ENCODE measurements at places on chromosomes 1 and 21.
A peak's percentile ranks its signal among the peaks of the same experiment; 100 is the strongest.

DNA sequence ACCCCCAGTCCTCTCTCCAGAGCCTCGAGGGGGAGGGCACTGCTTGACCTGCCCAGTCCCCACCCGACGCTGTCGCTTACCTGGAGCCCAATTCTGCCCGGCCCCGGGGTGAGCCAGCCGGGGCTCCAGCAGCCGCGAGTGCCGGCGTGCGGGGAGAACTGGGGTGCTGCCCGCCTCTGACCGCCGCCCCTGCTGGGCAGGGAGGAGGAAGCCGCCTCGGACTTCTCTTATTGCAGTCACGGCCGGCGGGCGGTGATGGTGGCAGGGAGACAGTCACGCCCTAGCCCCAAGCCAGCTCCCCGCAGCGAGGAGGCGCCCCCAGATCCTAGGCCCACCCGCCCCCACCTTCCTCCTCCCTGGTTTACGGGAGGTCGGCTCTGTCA, at the start of gene FGR:
Gene FGR (minus strand): TSS at position 201 of the 383 bp plus-strand sequence. CDS start 11,269 bp downstream, outside the sequence.
- no peak for DNase-seq

DNA sequence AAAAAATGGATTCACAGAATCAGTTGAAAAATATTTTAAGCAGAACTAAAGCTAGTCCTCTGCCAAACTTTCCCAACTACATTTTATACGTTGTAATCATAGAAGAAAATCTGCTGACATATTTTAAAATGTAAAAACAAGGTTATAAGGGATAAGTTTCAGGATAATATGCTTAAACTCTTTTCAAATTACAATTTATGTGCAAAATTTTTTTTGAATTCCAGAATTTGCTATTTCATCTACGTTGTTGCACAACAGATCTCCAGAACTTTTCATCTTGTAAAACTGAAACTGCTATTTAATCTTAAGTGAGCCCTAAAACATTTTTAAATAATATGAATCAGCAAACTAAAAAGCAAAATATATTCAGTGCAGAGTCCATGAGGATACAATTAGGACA, 5.9 kb downstream of the EDEM3 start:
- DNase-seq: no peak

GRCh38 chr1:235336903-235337302, 8.5 kb downstream of the GGPS1 start:
- DNase-seq: no peak

DNA sequence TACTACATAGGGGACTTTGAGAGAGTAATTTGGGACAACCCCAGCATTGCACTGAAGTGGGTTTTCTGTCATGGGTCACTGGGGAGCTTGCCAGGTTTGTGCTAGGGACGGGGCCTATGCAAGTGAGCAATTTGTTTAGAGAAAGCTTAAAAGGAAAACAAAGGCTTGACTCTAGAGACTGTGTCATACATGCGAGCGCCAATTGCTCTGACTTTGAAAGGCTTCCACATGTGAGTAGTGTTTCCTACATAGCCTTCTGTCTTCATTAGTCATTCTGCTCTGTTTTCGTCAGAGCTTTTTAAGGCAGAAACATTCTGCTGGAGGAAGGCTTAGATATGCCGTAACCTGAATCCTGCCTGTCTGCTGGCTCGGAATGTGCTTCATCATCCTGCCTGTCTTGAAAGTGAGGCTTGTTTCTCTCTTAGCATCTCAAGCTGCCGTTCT, 28.4 kb downstream of the TRIM45 start:
- DNase-seq: no peak

DNA sequence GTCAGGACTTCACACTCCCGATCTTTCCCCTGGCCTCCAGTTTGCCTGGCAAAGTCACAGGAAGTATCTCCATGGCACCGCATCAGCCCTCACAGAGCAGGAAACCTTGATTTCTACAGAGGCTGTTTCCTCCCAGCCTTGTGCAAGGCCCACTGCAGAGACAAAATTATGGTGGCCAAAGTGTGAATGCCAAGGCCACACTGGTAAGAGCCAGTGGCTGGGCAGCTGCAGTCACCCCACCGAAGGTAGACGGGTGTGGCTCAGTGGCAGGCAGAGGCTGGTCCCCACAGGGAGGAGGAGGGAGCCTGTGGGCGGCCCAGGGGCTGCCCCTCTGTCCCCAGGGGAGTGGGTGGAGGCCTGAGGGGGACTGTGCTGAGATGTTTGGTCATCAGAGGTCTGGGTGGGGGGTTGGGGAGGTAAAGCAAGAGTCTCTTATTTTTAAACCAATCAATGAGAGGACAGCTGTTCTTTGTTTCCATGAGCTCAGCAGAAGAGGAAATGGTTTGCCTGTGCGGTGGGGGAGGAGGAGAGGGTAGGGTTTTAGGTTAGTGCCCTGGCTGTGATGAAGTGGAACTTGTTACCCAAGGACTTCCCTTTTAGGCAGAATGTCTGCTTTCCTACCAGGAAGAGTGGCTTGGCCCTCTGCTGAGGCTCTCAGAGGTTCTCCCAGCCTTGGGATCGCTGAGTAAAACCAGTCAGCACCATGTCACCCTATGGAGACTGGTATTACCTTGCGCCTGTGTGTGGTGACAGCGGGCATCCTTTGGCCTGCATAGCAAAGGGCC, 18.0 kb upstream of the BTG2 start:
- DNase-seq: no peak

GRCh38 chr21:42941696-42942085, 16.3 kb upstream of the ERVH48-1 start:
- no peak for DNase-seq

- no peak for DNase-seq
Measured at GRCh38 chr1:17089506-17089905, 29.7 kb downstream of the PADI2 start.

DNA sequence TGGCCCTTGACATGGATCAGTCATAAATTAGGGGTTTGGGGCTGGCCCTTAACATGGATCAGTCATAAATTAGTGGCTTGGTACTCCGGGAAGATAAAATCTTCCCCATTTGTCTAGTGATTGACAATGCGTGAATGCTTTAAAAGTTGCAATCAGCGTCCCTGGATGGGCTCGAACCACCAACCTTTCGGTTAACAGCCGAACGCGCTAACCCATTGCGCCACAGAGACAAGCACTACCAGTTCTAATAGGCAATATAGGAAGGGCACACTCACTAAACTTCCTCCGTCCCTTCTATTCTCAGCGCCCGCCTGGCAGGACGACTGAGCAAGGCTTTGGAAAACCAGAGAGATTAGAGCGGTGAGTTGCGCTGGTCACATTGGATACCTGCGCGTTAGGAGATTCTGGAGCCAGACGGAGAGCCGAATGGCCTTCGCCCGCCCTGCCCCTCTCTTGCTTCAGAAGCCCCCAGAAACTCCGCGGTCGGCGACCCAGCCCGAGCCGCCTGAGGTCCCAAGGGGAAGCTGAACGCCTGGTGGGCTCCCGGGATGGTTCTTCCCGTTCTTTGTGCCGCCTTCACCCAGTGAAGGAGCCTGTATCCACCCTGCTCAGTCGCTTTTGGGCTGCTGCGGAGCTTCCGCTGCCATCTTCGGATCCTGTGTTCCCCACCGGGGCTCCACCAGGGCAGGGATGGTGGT, 235.9 kb downstream of the FAM72C start:
- no peak for DNase-seq

GRCh38 chr1:119002028-119002686, 14.0 kb upstream of the TBX15 start:
- no peak for DNase-seq

GRCh38 chr1:70627910-70628309, 216.8 kb downstream of the CTH start:
- DNase-seq: no peak

DNA sequence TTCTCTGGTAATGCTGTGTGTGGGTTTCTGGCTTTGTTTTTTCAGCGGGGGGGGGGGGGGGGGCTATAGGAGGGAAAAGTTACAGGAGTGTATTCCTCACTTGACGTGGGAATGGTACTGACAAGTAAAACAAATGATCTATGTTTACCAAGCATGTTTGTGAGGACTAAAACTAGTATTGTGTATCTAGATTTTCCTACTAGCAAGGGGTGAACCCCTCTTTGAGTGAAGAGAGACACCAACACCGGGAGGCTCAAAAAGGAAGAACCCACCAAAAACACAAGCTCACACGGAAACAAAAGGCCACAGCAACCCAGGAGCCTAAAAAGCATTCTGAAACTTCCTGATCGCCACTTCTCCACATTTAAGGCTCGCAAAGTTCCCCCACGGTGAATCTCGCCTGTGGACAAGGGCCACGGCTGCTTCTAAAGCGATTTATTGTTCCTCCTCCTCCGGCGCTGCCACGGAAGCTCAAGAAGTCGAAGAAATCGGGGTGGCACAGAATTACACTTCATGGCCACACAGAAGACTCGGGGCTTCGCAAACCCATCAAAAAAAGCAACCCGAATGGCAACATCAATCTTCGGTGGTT, 703 bp downstream of the PUM1 start:
- no peak for DNase-seq

DNA sequence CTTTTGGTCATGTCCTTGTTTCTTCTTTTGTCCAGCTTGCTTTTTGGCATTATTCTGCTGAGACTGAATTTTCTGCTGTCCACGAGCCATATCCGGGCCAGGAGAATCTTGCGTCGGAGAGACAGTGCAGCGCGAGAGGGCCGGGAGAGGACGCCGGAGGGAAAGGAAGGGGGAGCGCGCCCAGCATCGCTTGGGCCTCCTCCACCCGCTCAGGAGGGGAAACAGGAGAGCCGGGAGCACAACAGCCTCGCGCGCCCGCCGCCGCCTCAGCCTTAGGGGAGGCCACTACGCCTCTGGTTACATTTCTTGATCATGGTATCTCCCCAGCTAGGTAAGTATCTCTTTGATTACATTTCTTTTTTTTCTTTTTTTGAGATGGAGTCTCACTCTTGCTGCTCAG, 7.4 kb upstream of the DEGS1 start:
- peak; percentile 34 for DNase-seq

DNA sequence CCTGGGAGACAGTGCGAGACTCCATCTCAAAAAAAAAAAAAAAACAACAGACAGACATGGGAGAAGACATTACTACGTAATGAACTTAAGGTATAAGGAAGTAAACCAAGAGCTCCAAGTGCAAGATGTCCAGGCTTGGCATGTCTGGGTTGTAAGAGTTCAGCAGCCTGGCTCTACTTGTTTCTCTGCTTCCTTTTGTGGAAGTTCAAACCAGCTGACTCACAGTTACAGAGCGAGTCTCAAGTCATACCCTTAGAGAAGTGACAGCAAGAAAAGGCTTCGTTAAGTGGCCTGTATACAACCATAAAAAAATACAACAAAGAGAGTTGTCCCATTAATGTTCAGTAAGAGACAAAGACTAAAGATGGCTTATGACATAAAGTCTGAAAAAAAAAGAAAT, 1.3 kb downstream of the RIT1 start:
- DNase-seq: no peak

DNA sequence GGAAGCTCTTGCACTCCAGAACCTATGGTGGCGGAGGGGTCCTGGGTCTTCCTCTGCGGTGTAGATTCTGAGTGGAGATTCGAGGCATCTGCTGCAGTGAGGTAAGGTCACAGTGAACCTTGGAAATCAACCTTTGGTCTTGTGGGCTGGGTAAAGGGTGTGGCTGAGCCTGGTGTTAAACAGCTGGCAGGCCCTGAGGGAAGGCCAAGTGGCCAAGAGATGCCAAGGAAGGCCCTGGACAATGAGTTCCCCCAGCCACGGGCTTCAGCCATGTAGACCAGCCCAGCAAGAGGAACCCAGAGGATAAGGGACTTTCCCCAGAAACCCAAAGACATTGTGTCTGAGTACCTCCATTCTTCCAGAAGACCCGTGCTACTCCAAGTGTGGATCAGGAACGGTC, 137.2 kb upstream of the ETS2 start:
- DNase-seq: no peak

- no peak for DNase-seq
Measured at GRCh38 chr1:78549331-78549730, 58.6 kb downstream of the PTGFR start.

GRCh38 chr1:165827268-165828102, at the start of gene UCK2:
Gene UCK2, plus strand, starts transcription at chr1:165827614. Its CDS starts 220 bp downstream, at chr1:165827834.
- peak; percentile 82 for DNase-seq

DNA sequence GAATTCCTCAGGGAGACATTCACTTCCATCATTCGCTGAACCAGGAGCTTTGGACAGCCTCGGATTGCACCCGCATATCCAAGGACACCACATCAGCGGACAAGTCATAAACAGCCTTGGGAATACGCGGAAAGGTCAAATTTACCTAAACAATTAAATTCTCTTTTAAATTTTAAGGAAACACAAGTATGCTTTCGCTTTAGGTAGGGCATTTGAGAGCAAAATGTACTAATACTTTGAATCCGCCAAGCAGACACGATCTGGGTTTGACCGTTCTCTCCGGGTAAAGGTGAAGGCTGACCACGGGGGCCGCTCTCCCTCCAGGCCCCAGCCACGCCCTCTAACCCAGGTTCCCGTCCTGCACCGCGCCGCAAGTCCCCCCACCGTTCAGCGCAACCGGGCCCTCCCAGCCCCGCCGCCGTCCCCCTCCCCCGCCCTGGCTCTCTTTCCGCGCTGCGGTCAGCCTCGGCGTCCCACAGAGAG, 479 bp upstream of the ACADM start:
- no peak for DNase-seq

GRCh38 chr1:62358665-62359373, 39.6 kb upstream of the KANK4 start:
- DNase-seq: no peak

DNA sequence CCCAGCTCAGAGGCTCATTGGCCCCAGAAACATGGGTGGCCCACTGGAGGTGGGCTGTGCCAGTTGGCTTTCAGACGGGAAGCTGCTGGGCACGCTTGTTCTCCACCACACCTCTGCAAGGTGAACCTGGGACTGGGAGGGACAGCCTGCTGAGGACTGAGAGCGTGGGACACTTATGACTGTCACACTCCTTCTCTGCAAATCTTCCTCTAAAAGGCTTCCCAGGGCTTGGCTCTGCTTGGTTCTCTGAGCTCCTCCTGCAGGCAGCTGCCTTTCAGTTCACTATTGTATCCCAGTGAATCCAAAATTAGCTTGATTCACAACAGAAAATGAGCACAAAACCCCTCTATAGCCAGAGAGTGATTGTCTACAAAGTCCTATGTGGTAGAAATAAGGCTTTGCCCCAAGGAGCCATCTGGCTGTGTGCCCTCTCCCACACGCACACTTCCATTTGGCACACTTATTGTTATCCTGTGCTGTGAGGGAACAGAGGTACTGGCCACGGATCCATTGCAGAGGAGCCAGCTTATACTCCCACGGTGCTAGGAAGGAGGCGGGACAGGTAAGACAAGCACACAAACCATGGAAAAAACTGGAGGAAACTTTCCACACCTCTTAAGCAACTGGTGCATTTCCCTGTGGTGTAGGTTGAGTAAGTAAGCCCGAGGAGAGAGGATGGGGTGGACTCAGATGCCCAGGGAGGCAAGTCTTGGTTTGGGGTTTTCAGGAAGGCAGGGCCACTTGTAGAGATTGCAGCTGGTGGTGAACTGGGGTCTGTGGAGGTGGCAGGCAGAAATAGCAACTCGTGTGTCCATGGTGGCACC, 18.9 kb upstream of the BTG2 start:
- no peak for DNase-seq

Data from mesothelial cell of epicardium (in vitro differentiated cells).